Stimulated activated CD4-positive, alpha-beta T cell treated with anti-CD3 and anti-CD28 coated beads, Interleukin-15, amount 100 ng/mL, for 1 hour (primary cell): ENCODE measurements at places on chromosomes 2 and 18.

- DNase-seq = no peak
Measured at GRCh38 chr2:205782941-205783340, 100.6 kb downstream of the NRP2 start.

DNA sequence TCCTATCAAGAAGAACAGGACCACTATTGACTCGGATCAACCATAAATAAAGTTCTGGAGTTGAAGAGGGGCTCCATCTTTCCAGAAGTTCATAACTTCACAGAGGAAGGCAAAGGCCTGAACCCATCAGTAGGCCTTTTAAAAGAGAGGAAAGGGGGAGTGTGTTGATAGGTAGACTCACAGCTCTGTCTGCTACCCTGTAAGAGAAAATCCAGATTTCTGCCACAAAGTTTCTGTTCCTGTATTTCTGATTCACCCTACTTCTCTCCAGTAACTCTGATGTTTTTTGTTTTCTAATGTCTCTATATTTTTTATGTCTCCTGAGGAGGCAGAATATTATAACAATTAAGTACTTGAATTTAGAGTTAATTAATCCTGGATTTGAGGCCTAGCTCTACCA, 564.0 kb downstream of the TNS1 start:
- DNase-seq = no peak

- no peak for DNase-seq
Measured at GRCh38 chr18:49804096-49804495, 9.2 kb downstream of the ACAA2 start.

- DNase-seq = no peak
Measured at GRCh38 chr2:204051476-204051875, 114.9 kb downstream of the ICOS start.

DNA sequence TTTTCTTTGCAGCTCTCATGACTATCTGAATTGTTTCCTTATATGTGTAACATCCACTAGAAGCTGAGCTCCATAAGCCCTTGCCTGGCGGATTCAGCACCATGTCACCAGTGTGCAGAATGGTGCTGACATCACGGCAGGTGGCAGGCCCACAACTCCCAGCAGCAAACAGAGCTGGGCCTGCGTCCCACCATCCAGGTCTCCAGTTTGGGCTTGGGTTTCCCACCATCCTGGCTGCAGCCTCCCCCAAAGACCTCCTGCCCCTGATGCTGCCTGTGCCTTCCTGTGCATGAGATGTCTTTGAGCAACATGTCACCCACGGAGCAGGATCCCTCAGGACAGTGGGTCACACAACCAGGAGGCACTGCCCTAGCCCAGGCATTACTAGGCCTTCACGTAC, 113.1 kb downstream of the TNS1 start:
- no peak for DNase-seq

DNA sequence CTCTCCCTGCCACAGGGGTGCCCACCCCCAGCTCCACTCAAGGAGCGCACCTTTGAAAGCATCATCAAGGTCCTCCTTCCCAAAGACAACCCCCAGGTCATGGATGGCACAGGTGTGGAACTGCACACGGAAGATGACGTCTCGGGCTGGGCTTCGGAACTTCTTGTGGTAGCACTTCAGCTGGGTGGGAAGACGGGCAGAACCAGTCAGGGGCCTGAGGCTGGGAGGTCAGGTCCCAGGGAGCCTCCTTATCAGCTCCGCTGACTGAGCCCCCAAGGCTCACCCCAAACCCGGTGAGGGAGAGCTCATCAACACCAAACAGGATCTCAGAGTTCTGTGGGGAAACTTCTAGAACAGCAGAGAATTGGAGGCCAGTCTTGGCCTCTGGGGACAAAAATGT, 117.8 kb downstream of the TNS1 start:
- DNase-seq = no peak

- DNase-seq = no peak
Measured at GRCh38 chr18:24727685-24728084, 267.2 kb downstream of the HRH4 start.

DNA sequence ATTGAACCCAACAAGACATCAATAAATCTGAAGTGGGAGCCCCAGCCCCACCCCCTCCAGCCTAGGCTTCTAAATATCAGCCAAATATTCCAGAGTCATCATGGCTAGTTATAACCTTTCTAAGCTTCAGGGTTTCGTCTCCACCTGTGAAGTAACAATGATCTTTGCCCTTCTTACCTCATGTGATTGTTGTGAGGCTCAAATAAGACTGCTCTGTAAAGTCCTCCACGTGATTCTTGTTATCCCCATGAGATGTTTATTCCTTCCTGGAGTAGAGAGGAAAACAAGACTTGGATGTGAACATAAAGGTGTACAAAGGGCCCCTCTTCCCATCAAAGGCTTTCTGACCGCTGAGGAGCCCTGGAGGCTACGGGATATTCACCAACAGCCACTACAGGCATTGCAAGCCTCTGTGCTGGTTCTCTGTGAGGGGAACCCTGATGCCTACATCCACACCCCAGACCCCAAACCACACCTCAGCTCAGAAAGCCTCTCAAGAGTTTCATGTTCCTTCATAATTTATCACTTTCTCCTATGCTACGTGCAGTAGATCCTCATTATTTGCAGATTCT, 20.1 kb upstream of the REEP1 start:
- DNase-seq = no peak

- no peak for DNase-seq
Measured at GRCh38 chr18:47689371-47689770, 241.1 kb downstream of the SMAD2 start.

DNA sequence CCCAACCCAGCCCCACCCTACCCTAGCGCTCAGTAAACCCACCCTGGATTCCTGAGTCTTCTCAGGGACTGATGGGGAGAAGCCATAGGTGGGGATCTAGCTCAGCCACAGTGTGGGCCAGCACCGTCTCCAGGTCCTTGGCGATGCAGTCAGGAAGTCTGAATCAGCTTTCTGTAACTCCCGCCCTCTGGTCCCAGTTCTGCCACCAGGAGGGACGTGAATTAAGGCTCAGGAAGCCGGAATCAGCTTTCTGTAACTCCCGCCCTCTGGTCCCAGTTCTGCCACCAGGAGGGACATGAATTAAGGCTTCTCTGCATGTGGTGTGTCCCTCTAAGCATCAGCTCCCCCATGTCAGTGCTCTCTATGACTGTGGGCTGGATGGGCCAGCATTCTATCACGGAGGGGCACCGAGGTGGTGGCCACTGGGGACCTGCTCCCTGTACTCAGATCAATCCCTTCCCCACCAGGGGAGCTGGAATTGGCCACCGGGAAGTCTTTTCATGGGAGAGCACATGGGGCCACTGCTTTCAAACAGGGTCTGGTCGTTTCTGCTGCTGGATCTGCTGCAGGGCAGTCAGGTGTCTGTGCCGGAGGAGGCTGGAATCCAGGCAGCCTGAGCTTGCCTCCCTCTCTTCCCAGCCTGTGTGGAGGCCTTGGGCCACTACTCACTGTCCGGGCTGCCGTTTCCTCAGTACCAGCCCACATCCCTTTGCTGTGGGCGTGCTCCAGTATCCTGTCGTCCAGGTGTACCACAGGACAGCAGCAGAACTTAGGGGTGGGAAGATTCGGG, 24.7 kb downstream of the ASB18 start:
- DNase-seq = no peak

GRCh38 chr2:69095305-69095704, 82.3 kb downstream of the ANTXR1 start:
- DNase-seq = no peak

DNA sequence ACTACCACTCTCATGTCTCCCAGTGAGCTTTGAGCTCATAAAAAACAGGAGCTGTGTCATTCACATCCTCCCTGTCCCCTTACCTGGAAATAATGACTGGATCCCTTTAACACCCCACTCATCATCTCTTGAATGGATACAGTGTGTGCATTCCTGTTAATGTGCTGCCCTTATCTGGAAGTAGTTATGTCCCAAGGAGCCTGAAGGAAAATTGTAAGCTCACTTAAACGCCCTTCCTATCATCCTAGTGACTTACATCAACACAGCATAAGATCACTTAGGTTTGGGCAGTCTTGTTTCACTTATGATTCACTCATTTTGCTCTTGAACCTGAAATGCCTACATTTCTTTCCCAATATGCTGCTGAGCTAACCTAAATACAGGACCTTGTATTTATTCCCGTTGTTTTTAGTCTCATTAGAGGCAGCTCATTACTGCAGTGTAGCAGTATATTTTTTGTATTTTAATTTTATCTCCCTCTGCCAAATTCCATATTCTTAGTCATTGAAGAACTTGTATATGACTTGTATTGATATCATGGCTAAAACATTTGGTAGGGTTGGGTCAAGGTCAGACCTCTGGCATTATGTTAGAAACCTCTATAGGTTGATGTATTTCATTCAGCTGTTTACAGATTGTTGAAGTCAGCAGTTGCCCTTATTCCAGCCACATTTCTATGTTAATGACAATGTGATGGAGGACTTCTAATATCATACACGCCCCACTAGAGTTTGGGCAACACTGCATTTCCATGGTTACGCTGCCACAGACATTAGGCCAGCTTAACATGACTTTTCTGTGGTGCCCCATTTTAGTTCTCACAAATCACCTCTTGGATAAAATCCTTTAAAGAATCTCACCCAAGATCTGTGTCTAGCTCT, 72.9 kb downstream of the PKP4 start:
- no peak for DNase-seq

GRCh38 chr2:11027195-11027594, 115.5 kb downstream of the KCNF1 start:
- no peak for DNase-seq

GRCh38 chr18:48250362-48250907, 158.7 kb downstream of the ZBTB7C start:
- no peak for DNase-seq

DNA sequence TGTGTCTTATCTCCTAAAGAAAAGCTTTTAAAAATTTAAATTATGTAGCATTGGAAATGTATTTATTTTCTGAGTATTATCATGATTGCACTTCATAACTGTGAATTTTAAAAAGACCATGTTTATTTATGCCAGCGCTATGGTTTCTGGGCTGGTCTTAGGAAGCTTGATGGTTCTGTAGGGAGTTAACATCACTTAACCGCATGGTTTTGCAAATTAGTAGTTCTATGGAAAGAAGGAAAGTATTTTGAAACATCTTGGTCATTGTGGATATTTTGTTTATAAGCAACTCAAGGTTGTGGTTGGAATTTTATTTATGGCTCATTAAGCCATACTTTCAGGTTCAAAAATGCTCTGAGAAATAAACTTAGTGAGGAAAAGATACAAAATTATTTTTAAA, 549.4 kb downstream of the STK39 start:
- no peak for DNase-seq

- no peak for DNase-seq
Measured at GRCh38 chr2:205766779-205767359, 84.6 kb downstream of the NRP2 start.

GRCh38 chr18:59264651-59265245, 8.5 kb downstream of the RAX start:
- DNase-seq = no peak

DNA sequence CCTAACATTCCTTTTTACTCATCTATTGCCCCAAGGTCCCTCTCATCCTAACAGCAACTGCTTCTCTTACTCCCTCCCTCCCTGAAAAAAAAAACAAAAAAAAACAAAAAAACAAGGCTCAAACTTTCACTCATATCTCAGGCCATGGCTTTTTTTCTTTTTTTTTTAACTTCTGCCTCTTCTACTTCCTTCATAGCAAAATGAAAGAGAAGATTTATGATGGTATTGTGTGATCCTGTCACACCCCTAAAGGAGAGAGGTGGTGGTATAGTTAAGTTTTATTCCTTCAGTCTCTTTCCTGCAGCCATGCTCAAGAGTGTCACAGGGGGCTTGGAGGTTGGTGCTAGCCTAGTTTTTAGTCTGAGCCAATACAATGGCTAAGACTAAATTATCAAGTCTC, 21.5 kb upstream of the EPC2 start:
- no peak for DNase-seq

GRCh38 chr2:155958834-155959233, 373.7 kb downstream of the NR4A2 start:
- no peak for DNase-seq

DNA sequence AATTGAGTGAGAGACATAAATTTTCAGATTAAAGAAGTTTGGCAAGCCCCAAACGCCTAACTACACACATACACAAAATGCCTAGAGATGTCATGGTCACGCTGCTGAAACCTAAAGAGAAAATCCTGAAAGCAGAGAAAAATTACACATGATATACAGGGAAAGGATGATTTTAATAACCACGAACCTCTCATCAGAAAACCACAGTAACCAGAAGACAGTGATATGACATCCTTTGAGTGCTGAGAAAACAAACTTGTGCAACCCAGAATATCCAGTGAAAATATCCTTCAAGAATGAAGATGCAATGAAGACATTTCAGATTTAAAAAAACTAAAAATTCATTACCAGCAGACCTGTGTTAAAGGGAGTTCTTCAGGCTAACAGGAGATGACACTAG, 122.4 kb upstream of the LMAN1 start:
- DNase-seq = no peak

DNA sequence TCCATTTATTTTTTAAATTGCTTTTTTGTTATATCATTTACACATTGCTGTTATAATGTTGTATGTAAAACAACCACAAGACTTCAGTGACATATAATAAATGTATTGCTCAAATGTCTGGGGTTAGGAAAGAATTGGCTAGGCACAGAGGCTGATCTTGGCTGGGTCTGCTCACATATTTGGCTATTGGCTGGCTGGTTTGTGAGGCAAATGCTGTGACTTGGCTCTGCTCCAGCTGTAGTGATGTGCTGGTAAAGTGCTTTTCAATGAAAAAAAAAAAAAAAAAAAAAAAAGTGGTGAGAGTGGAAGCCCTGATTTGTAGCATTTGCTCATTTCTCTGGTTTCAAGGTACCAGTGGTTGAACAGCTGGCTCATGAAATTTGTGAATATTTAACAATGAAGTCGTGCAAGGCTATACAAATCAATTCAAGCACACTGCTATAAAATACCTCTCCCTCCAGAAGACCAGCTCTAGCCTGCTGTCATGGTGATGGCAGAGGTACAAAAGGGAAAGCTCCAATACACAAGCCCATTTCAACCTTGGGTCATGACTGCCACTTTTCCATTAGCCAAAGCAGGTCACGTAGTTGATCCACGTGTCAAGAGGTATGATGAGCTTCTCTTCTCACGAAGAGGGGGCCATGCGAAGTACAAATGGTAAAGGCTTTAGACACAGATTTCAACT, 43.7 kb upstream of the RIT2 start:
- no peak for DNase-seq

GRCh38 chr2:72833084-72833714, 7.4 kb upstream of the EXOC6B start:
- no peak for DNase-seq

DNA sequence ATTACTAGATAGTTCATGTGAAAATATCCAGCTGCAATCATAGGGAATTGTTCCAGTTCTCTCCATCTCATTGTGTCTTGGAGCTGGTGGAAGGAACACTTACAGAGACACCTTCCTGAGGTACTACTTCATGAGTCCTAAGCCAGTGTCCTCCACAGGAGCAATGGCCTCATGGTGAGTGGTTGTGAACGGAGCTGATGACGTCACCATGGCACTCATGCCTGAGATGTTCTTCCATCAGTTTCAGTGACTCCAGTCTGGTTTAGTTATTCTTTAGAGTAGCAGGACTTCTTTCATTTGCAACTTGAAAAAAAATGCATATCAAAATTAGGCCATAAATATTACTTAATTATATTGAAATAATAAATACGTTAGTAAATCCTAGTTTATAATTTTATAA, 418.6 kb downstream of the ZNF521 start:
- DNase-seq = no peak

- DNase-seq = no peak
Measured at GRCh38 chr18:11289248-11289647, 139.9 kb upstream of the PIEZO2 start.

GRCh38 chr18:48605408-48605845, 66.6 kb downstream of the CTIF start:
- DNase-seq = no peak

- DNase-seq = no peak
Measured at GRCh38 chr2:75155115-75155514, 44.2 kb downstream of the TACR1 start.
